ENCODE measurements at places on chromosomes 3 and 15. TPM values are rescaled to one million over a fixed set of nuclear protein-coding genes. Genes with fewer than 3 reads are reported as not detected.

DNA sequence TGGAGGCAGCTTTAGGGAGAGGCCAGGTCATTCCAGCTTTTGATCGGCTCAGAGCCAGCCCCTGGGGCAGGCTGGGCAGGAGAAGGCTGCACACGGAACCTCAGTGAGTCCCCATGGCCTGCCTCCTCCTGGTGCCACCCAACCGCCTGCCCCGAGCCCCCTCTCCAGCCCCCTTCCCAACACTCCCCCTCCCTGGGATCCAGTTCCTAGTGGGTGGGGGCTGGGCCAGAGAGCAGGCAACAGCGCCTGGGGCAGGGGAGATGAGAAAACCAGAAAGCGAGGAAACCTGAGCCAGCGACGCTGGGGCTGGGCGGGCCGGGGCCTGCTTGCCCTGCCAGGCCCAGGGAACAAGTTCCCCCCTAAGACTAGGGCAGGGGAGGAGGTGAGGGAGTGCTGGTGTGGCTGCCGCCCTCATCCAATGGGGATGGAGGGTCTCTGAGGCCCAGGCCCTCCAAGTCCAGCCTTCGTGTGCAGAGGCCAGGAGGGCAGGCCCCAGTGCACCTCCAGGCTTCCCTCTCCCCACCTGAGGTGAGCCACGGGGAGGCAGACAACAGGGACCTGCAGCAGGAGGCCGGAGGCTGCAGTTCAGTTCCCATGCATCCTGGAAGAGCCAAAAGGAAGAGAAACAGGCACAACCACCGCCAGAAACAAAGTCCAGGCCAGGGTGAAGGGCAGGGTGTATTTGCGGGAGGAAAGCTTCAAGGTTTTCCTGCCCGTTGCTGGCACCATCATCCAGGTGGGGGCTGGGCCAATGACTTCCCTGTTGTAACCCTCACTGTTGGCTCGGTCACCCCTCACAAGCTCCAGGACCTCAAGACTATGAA, 4.0 kb upstream of the SEMA3F start:
- H3K36me3 ChIP-seq, result no peaks in the 10 kb centered on the region
- peaks cover 8% of the 10 kb centered on the region for H3K4me1 ChIP-seq
- H3K27me3 ChIP-seq, result peaks cover 19% of the 10 kb centered on the region
- no peak overlapping the region for H3K4me3 ChIP-seq

DNA sequence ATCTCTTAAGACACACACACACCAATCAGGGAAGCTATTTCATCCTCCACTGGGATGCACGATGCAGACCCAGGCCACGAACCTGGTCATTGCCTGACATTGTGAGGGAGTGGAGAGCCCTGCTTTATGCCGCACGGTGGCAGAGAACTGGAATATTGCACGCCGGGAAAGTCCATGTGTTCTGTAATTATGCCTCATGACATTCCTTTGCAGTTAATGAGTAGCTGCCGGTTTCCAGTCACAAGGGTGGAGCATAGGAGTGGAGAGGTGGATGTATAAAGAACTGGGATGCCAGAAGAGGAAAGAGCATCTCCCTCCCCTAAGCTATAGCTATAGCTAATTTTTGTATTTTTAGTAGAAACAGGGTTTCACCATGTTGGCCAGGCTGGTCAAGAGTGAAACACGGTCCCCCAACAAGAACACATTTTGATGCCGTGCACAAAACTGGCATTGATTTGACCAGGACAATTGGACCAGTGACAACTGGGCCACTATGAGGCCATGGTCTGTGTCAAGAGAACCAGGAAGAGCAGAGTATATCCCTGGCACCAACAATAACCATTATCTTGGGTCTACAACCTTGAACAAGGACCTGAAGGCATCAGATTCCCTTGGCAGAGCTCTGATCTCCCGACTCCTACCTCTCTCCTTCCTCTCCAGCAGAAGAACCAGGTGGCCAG, 51.4 kb downstream of the SH3BP5 start:
- H3K4me1 ChIP-seq, result peaks cover 82% of the 10 kb centered on the region
- no peak for DNase-seq
- no peak overlapping the region for H3K27ac ChIP-seq
- H3K36me3 ChIP-seq, result peaks cover 5% of the 10 kb centered on the region
- H3K27me3 ChIP-seq, result no peaks in the 10 kb centered on the region

- peaks cover 1% of the 10 kb centered on the region for H3K27me3 ChIP-seq
- no peaks in the 10 kb centered on the region for H3K36me3 ChIP-seq
- no peak overlapping the region for H3K27ac ChIP-seq
- H3K4me1 ChIP-seq, result peaks cover 10% of the 10 kb centered on the region
- DNase-seq, result no peak
Measured at GRCh38 chr15:39873978-39874377, 46.1 kb downstream of the GPR176 start.

DNA sequence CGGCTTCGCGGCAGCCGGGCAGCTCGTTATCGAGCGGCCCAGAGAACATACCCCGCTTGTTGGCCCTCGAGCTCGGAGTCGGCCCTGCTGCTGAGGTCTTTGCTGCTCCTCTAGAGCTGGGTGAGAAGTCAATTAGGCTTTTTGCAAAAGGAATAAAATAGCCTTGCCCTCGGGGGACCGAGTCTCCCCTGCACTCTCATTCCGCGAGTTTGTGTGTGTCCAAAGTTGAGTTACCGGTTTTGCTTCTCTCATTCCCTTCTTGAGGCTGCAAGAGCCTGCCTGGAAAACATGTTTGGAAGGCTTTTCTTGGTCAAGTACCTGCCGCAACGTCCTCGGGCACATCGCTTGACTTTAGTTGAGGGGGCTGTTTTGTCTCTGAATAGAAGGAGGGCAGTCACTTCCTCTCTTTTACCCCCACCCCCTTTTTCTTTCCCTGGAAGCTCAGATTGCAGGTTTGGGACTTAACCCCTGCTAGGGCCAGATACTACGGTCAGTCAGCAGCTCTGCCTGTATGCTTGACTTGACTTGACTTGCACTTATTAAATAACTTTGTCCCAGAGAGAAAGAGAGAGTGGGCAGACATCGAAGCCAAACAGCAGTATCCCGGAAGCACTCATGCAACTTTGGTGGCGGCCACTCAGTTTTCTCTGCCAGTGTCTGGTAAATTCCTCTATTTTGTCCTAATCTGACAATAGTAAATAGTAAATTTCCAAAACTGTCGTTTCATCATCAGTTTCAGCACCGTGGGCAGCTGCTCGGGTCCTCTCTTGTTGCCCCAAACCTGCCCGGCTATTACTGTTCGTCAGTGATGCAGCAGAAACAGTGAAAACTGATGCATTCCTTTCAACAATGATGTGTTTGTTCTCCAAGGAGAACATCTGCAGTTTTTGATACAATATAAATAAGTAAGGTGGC, 609 bp downstream of the RNF13 start:
- peak overlapping the region; percentile 98 for H3K27ac ChIP-seq
- peaks cover 49% of the 10 kb centered on the region for H3K4me1 ChIP-seq
- peak; percentile 33 for DNase-seq
- H3K36me3 ChIP-seq, result peaks cover 3% of the 10 kb centered on the region
- no peaks in the 10 kb centered on the region for H3K27me3 ChIP-seq

GRCh38 chr3:149936812-149937230, 33.9 kb downstream of the PFN2 start:
- H3K27me3 ChIP-seq, result no peaks in the 10 kb centered on the region
- H3K4me3 ChIP-seq, result no peak overlapping the region
- no peak overlapping the region for H3K27ac ChIP-seq

- H3K27ac ChIP-seq, result no peak overlapping the region
- no peaks in the 10 kb centered on the region for H3K27me3 ChIP-seq
- DNase-seq, result no peak
Measured at GRCh38 chr3:11930084-11930483, 74.1 kb upstream of the SYN2 start.

XCR1 gene
- total RNA-seq, result 0.05 TPM

CDC25A gene
- 36.8 TPM for total RNA-seq

DNA sequence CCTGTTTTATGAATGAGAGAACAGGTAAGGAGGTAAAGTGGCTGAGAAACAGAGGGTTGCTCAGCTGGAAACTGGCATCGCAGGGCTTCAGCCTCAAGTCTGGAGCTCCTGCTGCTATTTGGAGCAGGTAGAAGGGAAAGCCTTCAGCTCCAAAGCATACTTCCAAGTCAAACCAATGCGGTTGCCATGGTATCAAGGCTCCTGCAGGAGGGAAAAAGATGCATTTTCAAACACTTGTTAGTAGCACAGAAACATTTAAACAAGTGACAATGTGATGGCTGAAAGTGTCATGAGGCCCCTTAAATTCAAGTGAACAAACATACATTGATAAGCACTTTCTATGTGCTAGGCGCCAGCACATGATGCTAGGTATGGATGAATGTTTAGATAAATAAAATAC, 60.4 kb downstream of the RYR3 start:
- H3K4me3 ChIP-seq, result no peak overlapping the region
- no peaks in the 10 kb centered on the region for H3K36me3 ChIP-seq
- H3K27me3 ChIP-seq, result peaks cover 7% of the 10 kb centered on the region
- no peak for DNase-seq
- H3K27ac ChIP-seq, result no peak overlapping the region

GRCh38 chr15:74179101-74179841, 5.8 kb downstream of the ISLR start:
- no peaks in the 10 kb centered on the region for H3K4me1 ChIP-seq
- H3K4me3 ChIP-seq, result no peak overlapping the region
- H3K36me3 ChIP-seq, result no peaks in the 10 kb centered on the region
- peaks cover 4% of the 10 kb centered on the region for H3K27me3 ChIP-seq
- DNase-seq, result no peak

- no peaks in the 10 kb centered on the region for H3K27me3 ChIP-seq
- H3K36me3 ChIP-seq, result no peaks in the 10 kb centered on the region
- peaks cover 8% of the 10 kb centered on the region for H3K4me1 ChIP-seq
- no peak for DNase-seq
- no peak overlapping the region for H3K27ac ChIP-seq
- H3K4me3 ChIP-seq, result no peak overlapping the region
Measured at GRCh38 chr15:66748708-66749035, 46.6 kb downstream of the SMAD6 start.

GRCh38 chr3:115658337-115659181, 35.2 kb downstream of the GAP43 start:
- peak; percentile 86 for DNase-seq
- H3K4me3 ChIP-seq, result peak overlapping the region; percentile 82
- H3K36me3 ChIP-seq, result no peaks in the 10 kb centered on the region
- H3K27ac ChIP-seq, result peak overlapping the region; percentile 92

- H3K27me3 ChIP-seq, result no peaks in the 10 kb centered on the region
- DNase-seq, result no peak
- no peaks in the 10 kb centered on the region for H3K4me1 ChIP-seq
- no peak overlapping the region for H3K4me3 ChIP-seq
- no peak overlapping the region for H3K27ac ChIP-seq
Measured at GRCh38 chr3:116270056-116270455, 175.2 kb downstream of the LSAMP start.

GRCh38 chr15:71185706-71186105, 70.4 kb downstream of the THSD4 start:
- no peak overlapping the region for H3K27ac ChIP-seq
- no peaks in the 10 kb centered on the region for H3K36me3 ChIP-seq
- no peak for DNase-seq
- H3K4me1 ChIP-seq, result no peaks in the 10 kb centered on the region

Data from activated CD4-positive, alpha-beta memory T cell treated with anti-CD3 and anti-CD28 coated beads for 36 hours (primary cell).